Stimulated activated CD8-positive, alpha-beta memory T cell treated with anti-CD3 and anti-CD28 coated beads, Interleukin-7, amount 100 ng/mL, for 4 hours (primary cell): ENCODE measurements at places on chromosomes 4 and X.

- DNase-seq = no peak
These were observed 32.9 kb upstream of the TET2 start for GRCh38 chr4:105113800-105114199.

GRCh38 chr4:179728305-179728704 is 2286.1 kb upstream of the AGA start:
- no peak for DNase-seq

DNA sequence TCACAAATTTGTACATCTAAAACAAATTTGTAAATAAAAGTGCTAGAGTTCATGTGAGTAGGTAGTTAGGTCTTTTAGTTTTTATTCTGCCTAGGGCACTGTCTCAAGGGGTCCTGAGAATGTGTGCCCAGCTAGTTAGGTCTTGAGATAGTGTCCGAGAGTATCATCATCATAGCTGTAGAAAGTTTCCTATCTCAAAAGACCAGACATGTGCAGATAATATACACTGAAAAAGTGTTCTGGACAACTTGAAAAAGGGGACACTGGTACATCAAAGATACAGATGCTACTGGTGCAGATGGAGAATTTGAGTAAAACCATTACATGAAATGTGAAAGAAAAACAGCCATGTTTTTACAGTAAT is 1.8 kb upstream of the ZCCHC4 start:
- DNase-seq = no peak

- no peak for DNase-seq
These were observed 363.3 kb upstream of the MAGEB2 start for GRCh38 chrX:29851857-29852605.

DNA sequence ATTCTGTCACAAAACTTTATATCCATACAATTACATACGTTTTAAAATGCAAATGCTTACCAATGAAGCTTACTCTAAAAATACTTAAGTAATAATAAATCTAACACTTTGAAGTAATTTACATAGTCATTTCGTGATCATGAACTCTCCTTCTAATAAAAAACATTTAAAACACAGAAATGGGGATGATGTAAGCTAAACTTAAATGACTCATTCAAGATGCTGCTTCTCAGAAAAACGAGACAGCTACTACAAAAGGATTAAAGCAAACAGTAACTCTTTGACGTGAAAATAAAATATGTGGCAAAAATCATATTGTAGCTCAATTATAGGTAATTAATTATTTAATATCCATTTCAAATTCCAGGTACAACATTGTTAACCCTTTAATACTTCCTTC is 148.7 kb downstream of the FGF16 start:
- no peak for DNase-seq

GRCh38 chr4:171785388-171785787 is 27.8 kb upstream of the GALNTL6 start:
- no peak for DNase-seq

DNA sequence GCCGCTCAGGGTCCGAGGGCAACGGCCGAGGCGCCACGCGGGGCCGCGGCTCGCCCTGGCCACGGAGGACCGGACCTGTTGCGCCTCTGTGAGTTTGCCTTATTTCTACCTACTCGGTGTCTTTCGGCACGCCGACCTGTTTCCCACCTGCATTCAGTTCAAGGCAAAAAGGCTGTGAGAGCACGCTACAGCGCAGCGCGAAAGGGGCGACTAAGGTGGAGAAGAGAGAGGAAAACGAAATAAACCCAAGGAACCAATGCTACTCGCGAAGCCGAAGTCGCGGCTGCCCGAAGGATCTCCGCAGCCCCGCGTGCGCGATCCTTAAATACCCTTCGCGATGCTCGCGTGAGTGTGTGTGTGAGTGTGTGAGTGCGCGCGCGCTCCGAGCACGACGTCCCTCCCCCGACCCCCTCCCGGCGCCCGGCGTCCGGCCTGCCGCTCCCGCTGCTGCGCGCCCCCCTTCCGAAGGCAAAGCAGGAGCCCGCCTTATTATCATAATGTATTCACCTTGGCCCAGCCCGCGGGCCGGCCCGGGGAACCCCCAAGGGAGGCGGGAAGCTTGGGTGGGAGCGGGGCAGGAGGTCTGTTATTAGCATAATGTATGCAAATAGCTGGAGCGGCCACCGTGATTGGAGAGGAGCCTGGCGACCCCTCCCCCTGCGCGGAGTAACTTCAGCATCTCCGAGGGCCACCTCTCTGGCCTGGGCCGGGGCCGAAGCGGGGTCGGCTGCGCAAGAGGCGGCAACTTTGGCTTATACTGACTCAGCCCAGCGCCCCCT is at the start of gene COL25A1:
TSS of gene COL25A1 (minus strand) at position 298 of the 779 bp plus-strand sequence.
- peak; percentile 26 for DNase-seq

DNA sequence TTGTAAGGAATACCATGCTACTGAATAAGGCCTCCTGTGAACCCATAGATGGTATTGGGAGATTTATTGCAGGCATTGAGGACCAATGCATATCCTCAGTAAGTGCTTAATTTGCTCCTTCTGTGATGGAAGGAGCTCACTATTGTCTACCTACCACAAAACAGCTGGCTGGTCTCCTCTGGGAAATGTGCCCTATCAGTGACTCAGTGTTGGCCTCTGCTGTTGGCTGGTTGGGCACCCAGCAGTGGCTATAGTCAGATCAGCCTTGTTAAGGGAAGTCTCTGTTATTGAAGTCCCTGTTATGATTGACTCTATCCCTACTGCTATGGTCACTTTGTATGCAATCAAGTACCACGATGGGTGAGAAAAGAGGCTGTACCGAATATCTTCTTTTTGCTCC is 27.5 kb upstream of the OTUD4 start:
- DNase-seq = no peak

- DNase-seq = no peak
These were observed 101.1 kb downstream of the TMA16 start for GRCh38 chr4:163595580-163595979.

- DNase-seq = no peak
These were observed 113.5 kb downstream of the PDGFC start for GRCh38 chr4:156858071-156858470.

DNA sequence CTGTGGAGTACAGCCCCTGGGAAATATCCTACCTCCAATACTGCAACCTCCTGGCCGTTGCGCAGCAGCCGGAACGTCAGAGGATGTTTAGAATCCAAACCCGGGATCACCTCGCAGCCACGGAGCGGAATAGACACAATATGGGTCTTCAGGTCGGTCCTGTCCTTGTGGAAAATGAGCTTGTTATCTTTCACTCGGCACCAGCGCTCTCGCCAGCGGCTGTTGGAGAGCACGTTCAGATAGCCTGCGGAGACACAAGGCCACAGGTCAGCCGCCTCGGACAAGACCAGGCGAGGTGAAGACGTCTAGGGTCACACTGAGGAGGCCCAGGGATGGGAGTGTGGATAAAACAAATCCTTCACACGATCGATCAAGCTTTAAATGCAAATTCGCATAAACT is 139.3 kb downstream of the AFAP1 start:
- no peak for DNase-seq

DNA sequence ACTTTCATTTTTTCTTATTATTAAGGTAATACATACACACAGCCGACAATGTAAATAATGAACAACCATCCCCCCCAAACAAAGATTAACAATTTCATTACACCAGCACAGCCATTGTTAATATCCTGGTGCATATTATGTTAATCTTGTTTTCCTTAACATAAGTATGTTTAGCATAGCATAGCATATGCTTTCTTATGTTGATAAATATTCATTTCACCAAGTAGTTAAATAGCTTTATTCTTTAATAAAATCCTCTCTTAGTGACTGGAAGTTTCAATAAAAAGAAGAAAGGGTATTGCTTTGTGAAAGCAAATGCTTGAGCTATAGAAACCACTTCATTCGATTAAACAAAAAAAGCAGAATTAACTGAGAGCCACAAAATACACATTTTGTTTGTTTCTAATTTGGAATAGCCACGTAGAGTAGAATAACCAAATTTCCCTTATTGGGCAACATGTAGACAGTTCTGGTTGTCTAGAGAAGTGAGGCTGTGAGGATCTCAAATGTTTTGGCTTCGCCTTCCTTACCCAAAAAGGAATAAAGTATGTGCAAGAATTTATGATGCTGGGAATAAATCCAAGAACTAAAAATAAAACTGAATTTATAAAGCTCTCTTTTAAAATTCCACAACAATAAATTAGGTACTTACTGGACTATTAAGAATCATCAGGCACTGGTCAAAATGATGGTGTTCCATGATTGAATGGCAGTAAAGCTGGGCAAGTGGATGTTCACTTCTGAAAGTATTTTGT is 118.0 kb downstream of the PDE5A start:
- no peak for DNase-seq

- DNase-seq = no peak
These were observed 4.5 kb upstream of the RHOH start for GRCh38 chr4:40192114-40193015.

GRCh38 chr4:99540277-99540939 is 23.4 kb downstream of the TRMT10A start:
- no peak for DNase-seq

DNA sequence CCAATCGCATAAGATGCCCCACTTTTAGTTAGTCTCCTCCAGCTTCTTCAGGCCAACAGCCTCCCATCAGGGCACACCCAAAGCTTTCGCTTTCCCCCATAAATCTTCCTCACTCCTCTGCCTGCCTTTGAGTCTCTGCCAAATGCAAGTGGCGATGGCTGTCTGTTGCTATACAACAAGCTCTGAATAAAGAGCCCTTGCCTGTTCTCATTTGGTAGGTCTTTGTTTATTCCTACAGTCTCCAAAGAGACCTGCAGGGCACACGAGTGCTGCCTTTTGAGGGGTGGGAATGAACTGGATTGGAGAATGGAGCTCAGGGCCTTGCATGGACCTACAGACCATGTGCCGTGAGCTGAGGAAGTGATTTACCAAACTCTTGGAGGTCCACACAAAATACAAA is 52.2 kb upstream of the SOD3 start:
- DNase-seq = no peak

GRCh38 chr4:113708250-113708649 is 53.3 kb downstream of the CAMK2D start:
- no peak for DNase-seq

DNA sequence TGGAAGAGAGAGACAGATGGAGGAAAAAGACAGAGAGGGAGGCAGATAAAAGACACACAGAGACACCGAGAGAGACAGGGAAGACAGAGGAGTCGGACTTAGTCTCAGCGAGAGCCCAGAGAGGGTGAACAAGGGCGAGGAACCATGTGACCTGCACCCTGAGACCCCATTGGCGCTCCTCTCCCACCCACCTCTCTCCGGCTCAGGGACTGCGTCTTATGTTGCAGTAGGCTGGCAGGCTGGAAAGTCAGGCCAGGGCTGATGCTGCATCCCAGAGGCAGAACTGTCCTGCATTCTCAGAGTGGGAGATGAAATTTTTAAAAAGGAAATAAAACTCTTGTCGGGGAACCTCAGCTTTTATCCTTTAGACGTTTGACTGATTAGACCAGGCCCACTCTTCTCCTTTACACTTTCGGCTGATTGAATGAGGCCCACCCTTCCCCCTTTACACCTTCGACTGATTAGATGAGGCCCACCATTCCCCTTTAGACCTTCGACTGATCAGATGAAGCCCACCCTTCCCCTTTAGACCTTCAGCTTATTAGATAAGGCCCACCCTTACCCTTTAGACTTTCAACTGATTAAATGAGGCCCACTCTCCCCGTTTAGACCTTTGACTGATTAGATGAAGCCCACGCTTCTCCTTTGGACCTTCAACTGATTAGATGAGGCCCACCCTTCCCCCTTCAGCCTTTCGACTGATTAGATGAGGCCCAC is 29.5 kb upstream of the IL3RA start:
- DNase-seq = no peak

DNA sequence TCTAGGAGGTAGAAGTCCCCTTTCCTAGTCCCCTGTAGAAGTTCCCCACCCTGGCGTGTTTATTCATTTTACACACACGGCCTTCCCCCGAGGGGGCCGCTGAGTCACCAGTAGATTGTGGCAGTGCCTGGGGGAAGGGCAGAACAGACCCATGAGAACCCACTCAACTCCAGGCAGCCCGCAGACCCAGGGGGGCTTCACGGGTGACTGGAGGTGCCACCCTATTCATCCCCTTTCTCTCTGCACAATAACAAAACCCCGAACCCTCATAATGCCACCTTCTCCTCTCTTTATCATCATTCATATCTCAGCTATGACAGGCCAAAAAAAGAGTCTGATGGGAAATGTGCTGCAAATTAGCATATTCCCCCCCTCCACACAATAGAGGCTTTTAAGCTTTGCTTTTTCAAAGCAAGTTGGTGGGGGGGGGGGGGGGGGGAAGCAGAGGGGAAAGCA is 20.4 kb upstream of the GPM6B start:
- DNase-seq = no peak

GRCh38 chr4:76666944-76667532 is 230.9 kb downstream of the SOWAHB start:
- DNase-seq = no peak

DNA sequence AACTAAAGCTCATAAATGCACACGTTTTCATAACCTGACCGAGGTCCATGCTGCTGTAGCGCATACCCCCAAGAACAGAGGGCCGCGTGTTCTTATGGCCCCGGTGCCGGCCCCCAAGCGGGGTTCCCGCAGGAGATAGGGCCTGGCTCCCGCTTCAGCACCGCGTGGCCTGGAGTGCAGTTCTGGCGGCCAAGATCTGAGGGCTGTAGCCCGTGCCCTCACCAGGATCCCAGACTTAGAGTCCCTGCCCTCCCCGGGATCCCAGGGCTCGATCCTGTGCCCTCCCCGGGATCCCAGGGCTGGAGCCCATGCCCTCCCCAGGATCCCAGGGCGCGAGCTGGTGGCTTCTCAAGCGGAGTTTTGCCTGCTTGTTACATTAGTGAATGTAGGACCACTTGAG is 1.0 kb upstream of the GRPEL1 start:
- no peak for DNase-seq

DNA sequence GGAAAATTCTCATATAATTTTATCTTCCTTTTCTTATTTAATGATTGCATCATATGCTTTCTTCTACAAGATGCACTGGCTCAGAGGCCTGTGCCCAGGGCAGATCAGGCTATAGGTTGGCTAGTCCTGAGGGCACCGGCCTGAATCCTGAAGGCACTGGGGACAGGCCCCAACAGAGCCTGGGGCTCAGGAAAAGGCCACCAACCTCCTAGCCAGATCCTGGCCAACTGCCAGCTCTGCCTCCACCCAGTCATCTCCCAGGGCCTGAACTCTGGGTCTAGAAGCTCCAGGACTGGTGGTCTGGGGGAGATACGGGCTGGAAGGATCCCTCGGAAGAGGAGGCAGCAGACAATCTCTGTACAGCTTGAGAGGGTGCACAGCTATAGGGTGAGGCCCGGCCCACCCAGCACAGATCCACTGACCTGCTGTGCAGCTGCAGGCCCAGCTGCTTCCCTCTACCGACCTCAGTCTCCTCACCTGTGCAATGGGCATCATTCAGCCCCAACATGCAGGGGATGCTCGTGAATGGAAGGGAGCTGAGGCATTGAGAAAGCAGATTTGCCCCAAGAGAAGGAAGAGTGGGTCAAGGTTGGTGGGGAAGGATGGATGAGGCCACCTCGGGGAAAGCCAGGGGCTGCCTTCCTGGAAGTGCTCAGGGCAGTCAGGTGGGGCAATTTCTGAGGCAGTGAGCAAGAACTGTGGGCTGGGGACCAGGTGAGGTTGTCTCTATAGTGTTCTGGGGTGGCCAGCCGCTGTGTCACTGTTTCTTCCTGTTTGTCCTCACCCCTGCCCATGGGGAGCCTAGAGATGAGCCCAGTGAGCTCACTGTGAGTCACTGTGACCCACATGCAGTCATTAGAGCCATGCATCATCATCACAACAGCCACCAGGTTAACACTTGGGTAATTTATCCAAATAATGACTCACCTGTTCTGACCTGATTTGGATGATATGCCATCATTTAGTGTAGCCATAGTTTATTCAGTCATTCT is 22.4 kb upstream of the XAGE2 start:
- DNase-seq = no peak

GRCh38 chrX:107571296-107571998 is 56.9 kb upstream of the PRPS1 start:
- no peak for DNase-seq
